Fibroblast of upper back skin (primary cell): ENCODE measurements at places on chromosomes 1 and 21.

- no peak for DNase-seq
Observed at GRCh38 chr1:22186311-22186710, 43.4 kb upstream of the WNT4 start.

DNA sequence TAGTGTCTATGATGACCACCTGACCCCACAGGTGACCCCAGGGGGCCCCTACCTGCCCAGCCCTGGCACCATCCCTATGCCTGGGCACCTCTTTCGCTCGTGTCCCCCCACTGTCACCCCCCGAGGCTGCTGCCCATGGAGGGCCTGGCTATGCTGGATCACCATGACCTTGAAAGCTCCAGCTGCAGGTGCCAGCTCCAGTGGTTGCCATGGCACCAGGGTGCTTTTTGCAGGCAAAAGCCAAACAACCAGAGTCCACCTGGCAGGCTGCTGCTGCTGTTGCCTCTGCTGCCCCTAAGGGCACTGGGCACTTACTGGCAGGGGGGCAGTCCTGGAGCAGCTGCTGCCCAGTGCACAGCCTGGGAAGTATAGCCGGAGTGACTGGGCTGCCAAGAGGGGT, 21.7 kb downstream of the ETNK2 start:
- no peak for DNase-seq

DNA sequence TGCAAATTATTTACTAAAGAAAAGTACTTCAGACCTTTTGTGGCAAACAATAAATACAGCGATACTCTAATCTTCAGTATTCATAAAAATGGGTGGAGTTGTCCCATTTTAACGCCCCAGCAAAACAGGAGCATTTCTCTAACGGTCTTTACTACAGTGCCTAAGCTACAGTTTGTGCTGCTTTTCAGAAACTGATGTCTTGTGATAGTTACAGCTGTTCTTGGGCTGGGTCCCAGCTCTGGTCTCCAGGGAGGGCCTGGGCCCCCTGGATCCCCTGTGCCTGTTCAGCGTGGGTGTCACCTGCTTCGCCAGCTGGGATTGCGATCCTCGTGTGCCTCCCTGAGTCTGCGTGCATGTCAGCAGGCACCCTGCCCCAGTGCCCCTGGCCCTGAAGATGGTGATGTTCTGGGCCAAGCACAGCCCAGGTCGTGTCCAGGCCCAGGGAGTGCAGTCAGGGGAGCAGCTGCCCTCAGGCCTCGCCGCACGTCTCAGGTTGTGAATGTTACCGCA, 64.0 kb upstream of the DIP2A start:
- no peak for DNase-seq

GRCh38 chr1:117616356-117616755, 10.5 kb downstream of the TENT5C start:
- DNase-seq, result no peak

GRCh38 chr1:178540646-178541045, 27.7 kb downstream of the TEX35 start:
- peak; percentile 85 for DNase-seq

- DNase-seq, result no peak
Observed at GRCh38 chr1:6435547-6435946, 11.0 kb downstream of the ESPN start.

GRCh38 chr1:232192781-232193450, 437.0 kb downstream of the SIPA1L2 start:
- peak; percentile 6 for DNase-seq

- DNase-seq, result no peak
Observed at GRCh38 chr1:207081806-207082205, 6.9 kb upstream of the C4BPB start.

- no peak for DNase-seq
Observed at GRCh38 chr1:115946116-115946515, 30.2 kb upstream of the SLC22A15 start.

DNA sequence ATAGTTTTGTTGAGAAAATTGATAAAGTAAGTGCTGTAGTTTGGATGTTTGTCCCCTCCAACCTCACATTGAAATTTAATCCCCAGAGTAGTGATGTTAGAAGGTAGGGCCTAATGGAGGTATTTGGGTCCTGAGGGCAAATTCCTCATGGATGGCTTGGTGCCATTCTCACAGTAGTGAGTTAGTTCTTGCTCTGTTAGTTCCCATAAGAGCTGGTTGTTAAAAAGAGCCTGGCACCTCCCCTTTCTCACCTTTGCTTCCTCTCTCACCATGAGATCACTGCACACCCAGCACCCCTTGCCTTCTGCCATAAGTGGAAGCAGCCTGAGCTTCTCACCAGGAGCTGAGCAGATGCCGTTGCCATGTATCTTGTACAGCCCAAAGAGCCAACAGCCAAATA, 354.8 kb upstream of the NFIA start:
- DNase-seq, result no peak

GRCh38 chr1:24652382-24652781, 9.3 kb downstream of the SRRM1 start:
- no peak for DNase-seq

- no peak for DNase-seq
Observed at GRCh38 chr1:227465256-227465655, 98.1 kb upstream of the ZNF678 start.

DNA sequence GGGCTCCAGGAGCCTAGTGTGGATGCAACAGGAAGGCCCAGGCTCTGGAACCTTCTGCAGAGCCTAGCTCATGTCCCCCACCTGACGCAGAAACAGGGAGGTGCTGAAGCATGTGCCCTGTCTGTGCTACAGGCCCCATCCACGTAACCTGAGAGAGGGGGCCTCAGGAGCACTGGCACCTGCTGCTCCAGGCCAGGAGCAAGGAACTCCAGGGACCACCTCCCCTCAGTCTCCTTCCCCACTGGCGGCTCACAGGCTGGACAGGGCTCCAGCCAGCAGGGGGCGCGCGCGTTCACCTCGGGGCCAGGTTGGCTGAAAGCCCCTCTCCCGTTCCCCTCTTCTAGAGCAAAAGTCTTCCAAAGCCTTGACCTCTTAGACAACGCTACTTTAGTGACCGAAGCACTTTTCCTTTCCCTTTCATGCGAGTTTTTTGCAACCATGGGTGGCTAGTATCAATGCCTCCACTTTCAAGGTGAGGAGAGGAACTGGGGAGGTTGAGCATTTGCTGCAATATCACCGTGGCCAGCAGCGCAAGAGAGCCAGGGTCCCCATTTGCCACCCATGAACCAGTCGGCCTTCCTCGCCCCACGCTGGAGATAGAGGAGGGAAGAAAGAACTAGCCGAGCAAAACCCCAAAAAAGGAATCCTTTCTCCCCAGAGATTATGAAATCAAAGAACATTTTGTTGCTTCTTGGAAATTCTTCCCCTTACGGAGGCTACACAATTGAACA, 52.4 kb upstream of the GPR157 start:
- peak; percentile 58 for DNase-seq

GRCh38 chr1:54922040-54922761, 35.2 kb upstream of the DHCR24 start:
- DNase-seq, result no peak

GRCh38 chr1:25066256-25066655, 136.2 kb upstream of the RUNX3 start:
- DNase-seq, result peak; percentile 9
